ENCODE measurements at places on chromosomes 16 and 17.

GRCh38 chr16:66121466-66121865, 245.0 kb upstream of the CDH5 start:
- no peak for DNase-seq

- DNase-seq = peak; percentile 88
These were observed 172.8 kb upstream of the ZNF267 start for GRCh38 chr16:31700530-31701388.

GRCh38 chr17:47776330-47777197, 43.5 kb downstream of the TBX21 start:
- DNase-seq = peak; percentile 46

- DNase-seq = no peak
These were observed 137.6 kb downstream of the COPRS start for GRCh38 chr17:31721291-31722025.

GRCh38 chr17:4599505-4600281, 15.4 kb downstream of the SMTNL2 start:
- no peak for DNase-seq

GRCh38 chr17:50060951-50061712, 5.2 kb downstream of the ITGA3 start:
- no peak for DNase-seq

DNA sequence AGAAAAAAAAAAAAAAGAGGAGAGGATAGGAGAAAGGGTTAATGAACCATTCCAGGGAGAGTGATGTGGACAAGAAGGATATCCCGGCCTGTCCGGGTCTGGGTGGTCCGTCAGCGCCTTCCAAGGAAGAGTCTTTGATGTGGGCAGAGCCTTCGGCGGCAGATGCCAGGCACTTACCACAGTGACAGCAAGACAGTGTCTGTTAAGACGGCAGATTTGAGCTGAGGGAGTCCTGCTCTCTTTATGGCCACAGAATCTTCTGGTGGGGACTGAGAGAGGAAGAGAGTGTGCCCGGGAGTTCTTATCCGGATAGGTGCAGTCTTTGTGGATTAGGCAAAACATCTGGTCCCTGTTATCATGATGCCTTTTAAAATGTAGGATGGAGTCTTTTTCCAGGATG, 95.2 kb downstream of the ZDHHC7 start:
- DNase-seq = no peak

Measured in activated naive CD4-positive, alpha-beta T cell treated with anti-CD3 and anti-CD28 coated beads, Interleukin-2, amount 10 ng/mL, durations not matched to agents 7 days and 5 days (primary cell).